ENCODE measurements at places on chromosomes 1 and 21.
A peak's percentile ranks its signal among the peaks of the same experiment; 100 is the strongest.

- no peak for DNase-seq
Measured at GRCh38 chr21:45935628-45936027, 45.9 kb upstream of the COL6A1 start.

- DNase-seq = no peak
Measured at GRCh38 chr1:229121845-229122436, 149.0 kb upstream of the RAB4A start.

DNA sequence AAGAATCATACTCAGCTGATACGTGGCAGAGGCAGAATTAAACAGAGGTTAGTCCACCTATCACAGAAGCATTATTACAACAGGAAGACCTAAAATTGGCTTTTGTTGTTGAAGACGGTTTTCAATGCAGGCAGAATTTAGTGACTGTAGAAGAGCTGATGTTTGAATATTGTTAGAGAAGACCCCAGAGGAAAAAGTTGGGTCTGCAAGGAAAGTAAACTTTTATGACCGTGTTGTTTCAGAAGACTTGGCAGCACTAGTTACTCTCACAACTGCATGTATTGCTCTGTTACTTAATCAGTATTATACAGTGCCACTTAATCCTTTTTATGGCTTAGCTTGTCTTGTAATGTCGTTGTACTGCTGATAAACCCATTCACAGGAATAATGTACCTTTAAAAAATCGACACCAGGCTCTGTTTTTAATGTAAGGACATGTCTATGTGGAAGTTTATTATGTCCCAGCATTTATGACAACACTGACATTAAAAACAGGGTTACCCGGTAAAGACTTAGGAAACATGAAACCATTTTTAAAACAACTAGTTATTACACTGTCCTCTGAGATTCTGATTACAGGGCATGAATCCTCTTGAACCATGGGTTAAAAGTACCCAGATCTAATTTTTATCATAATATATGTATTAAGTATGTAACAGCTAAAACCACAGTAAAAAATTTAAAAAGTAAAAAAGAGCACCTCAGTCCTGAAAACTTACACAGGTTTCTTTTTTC, 235.4 kb downstream of the TTLL7 start:
- no peak for DNase-seq

- peak; percentile 76 for DNase-seq
Measured at GRCh38 chr1:160204526-160205241, 500 bp upstream of the PEA15 start.

- peak; percentile 18 for DNase-seq
Measured at GRCh38 chr1:14165371-14165801, 433.1 kb upstream of the KAZN start.

- DNase-seq = no peak
Measured at GRCh38 chr1:204080163-204080903, 7.4 kb downstream of the SOX13 start.
